Activated naive CD4-positive, alpha-beta T cell treated with Interleukin-2 at 50 U/mL for 16 hours (primary cell): ENCODE measurements at places on chromosomes 2 and 18.

DNA sequence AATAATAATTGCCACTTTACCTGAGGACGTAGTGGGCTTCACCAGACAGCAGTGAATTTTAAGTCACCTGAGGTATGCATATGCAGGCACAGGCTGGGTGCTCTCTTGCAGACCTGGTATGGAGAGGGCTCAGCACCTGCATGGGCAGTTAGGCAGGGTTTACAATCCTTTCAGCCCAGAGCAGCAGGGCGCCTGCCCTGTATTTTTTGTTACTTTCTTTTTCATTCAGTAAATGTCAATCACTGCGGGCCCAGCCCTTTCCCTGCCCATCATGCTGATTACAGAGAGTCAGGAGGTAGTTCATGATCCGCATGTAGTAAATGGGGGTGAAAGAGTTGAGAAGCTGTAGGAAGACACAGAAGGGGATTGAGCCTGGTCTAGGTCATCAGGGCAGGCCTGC is 147.0 kb upstream of the ALPP start:
- no peak for DNase-seq

DNA sequence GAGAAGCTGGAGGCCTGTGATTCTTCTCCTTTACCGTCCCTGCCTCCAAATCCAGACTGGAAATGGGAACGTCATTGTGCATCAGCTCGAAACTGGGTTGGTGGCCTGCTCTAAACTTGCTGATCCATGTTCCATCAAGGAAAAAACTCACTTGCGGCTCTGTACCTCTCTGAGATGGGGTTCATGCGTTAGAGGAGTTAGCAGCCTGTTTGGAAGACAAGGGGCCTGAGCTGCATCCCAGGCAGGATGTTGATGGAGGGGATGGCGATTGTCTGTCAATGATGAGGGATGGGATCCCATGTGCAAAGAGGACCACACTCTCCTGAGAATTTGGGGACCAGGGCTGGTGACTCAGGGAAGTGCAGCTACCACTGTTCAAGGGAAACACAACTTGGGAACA is 26.0 kb downstream of the TWIST2 start:
- no peak for DNase-seq

GRCh38 chr2:189545418-189545817 is 35.2 kb downstream of the SLC40A1 start:
- DNase-seq: no peak

DNA sequence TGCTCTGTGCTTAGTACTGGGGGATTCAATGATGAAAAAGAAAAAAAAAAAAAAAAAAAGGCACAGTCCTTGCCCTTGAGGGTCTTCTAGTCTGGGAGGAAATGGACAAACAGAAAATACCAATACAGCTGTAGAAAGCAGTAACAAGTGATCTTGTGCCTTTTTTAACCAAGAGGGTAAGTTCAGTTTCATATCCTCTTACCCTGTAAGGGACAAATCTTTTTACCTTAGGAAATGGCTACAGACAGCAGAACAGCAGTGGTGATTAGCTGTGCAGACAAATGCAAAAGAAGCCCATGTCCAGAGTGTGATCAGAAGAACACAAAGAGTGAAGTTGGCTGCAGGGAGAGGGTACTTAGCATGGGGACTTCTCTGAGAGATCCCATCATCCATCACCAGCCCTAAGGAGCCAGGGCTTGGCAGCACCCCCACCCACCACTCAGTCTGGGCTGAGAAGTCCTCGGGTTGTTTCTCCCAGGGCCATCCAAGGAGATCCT is 102.9 kb downstream of the ALPK2 start:
- DNase-seq: no peak

DNA sequence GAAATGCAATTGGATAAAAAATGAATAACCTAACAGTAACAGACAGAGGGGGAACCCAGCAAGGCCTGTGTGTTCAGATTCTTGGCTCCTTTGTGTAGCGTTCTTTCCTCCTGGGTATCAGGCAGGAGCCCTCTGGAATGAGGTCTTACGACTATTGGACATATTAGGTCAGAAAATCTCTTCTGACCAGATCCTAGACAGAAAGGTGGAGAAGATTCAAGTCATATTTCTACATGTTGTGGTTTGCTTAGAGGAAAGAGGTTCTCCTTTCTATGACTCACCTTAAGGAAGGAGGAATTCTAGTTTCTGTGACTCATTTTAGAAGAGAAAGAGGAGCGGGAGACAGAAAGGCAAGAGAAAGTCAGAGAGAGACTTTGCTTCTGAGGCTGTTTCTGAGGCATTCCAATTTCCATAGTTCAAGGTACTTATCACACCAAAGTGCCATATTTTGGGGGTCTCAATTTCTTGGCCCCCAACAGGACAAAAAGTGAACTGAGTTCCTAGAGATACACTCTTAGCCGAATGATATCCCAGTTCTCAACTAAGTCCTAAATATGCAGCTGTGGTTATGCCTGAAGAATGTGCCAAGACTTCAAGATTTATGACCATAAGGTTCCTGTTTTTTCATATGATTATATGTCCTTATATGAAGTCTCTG is 618.6 kb downstream of the ZEB2 start:
- no peak for DNase-seq

- peak; percentile 76 for DNase-seq
These were observed 50.0 kb downstream of the TMEM163 start for GRCh38 chr2:134668821-134669220.

DNA sequence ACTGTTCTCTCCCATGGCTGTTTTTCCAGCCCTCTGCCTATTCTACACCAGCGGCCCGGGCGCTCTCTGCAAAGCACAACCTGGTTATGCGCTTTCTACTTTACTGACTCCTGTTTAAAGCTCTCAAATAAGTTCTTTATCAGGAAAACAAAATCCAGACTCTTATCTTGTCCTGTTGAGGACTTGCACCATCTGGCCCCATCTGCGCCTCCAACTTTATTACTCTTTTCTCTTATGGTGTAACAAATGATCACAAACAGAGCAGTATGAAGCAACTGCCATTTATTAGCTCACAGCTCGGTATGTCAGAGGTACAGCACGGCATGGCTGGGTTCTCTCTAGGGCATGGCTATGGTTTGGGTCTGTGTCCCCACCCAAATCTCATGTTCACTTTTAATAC is 236.5 kb upstream of the NT5C1B start:
- no peak for DNase-seq

GRCh38 chr2:63301481-63301880 is 250.9 kb downstream of the OTX1 start:
- no peak for DNase-seq

DNA sequence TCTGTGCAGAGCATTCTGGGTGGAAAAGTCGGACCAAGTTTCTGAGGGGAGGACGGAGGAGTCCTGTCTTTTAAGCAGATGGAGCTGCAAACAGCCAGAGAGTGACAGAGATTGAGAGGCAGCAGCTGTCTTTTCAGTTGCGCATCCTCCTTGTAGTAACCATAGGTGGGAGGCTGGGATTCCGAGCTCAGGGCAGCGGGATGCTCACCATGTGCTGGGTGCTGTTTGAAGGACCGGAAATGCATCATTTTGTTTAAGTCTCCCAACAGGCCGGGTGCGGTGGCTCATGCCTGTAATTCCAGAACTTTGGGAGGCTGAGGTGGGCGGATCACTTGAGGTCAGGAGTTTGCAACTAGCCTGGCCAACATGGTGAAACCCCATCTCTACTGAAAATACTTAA is 93.4 kb downstream of the AGAP1 start:
- no peak for DNase-seq

DNA sequence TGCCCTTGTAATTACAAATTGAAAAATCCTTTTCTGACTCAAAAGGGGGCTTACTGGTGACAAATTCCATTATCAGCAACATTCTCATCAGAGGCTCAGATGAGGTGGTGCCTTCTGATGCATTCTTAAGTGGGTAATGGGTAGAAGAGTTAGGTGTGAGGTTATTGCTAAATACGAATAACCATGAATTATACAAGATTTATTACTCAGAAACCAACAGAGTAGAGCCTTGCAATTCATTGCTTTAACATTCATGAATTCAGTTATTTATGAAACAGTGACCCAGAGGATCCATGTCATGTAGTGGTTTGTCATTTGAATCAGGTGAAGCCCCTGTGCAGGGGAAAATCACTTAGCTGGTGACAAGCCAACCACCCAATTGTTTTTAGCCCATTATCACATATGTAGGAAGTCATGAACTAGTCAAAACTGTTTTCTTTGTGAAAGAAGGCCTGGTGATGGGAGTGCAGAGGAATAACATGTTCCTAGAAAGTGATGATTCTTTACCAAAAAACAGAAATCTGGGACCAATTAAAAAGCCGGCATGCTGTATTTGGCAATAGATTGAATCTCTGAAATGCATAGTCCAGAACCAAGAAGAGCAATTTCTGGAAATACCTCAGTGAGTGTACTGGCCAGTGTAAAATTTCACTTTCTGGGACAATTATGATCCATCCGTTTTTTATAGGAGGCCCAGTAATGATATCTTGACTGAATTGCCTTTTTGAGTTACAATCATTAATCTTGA is 70.2 kb downstream of the CRIM1 start:
- no peak for DNase-seq

GRCh38 chr2:239479471-239479870 is 78.7 kb upstream of the HDAC4 start:
- DNase-seq: no peak

- DNase-seq: no peak
These were observed 509.5 kb downstream of the EIPR1 start for GRCh38 chr2:2868085-2868484.

GRCh38 chr18:48342125-48342524 is 67.1 kb downstream of the ZBTB7C start:
- no peak for DNase-seq

DNA sequence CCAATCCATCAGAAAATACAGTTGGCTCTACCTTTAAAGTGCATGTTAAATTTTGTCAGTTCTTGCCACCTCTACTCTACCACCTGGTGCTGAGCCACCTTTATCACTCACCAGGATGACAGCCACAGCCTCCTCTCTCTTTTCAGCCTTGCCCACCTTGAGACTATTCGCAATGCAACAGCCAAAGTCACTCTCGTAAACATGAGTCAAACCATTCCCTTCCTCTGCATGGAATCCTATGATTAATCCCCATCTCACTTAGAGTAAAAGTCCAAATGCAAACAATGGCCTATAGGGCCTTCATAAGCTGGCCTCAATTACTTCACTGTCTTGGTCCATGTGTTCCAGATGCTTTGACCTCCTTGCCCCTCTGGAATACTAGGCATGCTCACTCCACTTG is 5.8 kb upstream of the OSBPL6 start:
- no peak for DNase-seq

- no peak for DNase-seq
These were observed 2.1 kb upstream of the TMEM131 start for GRCh38 chr2:97997784-97998392.

GRCh38 chr2:55154525-55155030 is 77.5 kb downstream of the CLHC1 start:
- DNase-seq: no peak

DNA sequence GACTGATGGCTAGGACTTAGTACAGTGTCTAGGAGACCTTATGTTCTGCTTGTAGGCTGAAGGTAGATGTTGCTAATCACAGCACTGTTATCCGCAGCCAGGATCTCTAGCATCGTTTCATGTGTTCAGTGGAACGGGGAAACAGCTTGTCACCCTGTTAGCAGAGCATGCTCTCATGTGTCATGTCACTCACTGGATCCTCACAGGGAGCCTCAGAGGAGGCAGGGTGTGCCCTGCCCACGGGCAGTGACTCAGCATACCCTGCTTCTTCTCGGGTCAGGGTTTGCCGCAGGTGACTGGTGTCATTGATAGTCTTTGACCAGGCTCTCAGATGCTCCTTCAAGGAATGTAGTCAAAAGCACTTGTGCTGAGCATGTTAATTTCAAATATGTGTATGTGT is 44.4 kb downstream of the RPIA start:
- peak; percentile 38 for DNase-seq

- DNase-seq: no peak
These were observed 165.7 kb downstream of the WDPCP start for GRCh38 chr2:63422556-63422955.

DNA sequence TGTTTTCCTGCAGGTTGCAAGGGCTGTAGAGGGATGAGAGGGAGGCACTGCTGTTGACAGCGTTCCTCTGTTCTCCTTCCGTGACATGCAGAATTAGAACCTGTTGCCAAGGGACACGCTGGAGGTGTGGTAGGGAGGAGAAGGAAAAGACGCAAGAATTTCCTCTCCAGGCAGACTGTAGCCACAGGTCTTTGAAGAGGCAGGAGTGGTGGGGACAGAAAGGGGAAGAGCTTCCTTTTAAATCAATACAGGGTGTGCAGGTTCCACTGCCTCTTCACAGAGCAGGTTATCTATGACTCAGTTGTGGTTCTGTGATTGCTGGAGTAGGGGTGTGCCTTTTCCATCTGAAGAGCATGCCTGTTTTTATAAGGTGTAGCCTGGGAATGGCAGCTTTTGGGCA is 133.0 kb downstream of the WDSUB1 start:
- DNase-seq: no peak

- DNase-seq: no peak
These were observed 34.4 kb upstream of the SMAD7 start for GRCh38 chr18:48985161-48985560.

DNA sequence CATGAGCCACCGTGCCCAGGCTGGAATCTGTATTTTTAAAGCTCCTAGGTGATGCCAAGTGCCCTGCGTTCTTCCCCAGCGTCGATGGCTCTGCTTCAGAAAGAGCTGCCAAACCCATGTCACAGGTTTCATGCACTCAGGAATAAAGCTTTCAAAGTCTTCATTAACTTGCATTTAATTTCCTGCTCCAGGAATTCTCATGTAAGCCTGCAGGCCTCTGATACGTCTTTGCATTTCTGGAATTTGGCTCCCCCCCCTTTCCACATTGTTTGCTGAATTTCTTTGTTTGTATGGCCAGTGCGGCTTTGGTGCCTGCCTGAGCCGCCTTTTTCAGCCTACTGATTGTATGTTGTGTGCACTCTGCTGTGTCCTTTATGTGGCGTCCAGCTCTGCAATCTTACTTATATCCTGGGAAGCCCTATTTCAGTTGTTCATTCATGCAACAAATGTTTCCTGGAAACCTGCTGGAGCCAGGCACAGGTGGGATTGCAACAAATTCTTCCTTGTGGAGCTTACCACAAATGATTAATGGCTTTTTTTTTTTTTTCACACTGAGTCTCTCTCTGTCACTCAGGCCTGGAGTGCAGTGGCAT is 17.9 kb upstream of the OTOF start:
- DNase-seq: no peak

- no peak for DNase-seq
These were observed 84.5 kb downstream of the AFF3 start for GRCh38 chr2:100057901-100058261.

DNA sequence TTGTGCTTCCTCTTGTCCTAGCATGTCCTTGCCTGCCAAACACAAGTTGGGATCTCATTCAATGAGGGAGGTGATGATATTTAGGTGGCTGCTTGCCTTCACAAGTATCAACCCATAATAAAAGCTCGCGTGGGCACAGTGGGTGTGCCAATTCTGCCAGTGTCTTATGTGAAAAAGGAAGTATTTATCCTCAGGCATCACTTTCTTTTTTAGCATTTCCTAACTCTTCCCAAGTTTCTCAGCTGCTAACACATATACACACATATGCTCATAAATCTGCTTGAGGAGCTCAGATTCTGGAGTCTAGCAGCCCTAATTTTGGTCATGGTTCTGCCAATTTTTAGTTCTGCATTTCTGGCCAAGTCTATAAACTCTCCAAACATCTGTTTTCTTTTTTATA is 319.5 kb upstream of the HNMT start:
- no peak for DNase-seq
